ENCODE measurements at places on chromosomes 6 and 20.

DNA sequence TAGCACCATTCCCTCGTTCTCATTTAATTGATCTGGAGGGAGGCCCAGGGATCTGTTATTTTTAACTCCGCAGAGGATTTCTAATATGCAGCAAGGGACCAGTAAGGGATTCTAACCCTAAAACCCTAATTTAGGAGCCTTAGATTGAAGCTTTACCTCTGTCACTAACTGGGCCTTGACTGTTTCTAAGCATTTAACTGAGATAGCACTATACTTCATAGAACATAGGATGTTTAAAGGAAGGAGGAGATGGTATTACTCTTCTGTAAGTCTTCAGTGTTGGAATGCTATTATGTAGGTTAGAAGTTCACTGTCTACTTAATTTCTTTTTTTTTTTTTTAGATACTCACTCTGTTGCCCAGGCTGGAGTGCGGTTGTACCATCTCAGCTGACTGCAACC lies 242.5 kb downstream of the ZFAND3 start:
- no peak for DNase-seq

- no peak for DNase-seq
Measured at GRCh38 chr6:19803331-19804204, 33.6 kb upstream of the ID4 start.

DNA sequence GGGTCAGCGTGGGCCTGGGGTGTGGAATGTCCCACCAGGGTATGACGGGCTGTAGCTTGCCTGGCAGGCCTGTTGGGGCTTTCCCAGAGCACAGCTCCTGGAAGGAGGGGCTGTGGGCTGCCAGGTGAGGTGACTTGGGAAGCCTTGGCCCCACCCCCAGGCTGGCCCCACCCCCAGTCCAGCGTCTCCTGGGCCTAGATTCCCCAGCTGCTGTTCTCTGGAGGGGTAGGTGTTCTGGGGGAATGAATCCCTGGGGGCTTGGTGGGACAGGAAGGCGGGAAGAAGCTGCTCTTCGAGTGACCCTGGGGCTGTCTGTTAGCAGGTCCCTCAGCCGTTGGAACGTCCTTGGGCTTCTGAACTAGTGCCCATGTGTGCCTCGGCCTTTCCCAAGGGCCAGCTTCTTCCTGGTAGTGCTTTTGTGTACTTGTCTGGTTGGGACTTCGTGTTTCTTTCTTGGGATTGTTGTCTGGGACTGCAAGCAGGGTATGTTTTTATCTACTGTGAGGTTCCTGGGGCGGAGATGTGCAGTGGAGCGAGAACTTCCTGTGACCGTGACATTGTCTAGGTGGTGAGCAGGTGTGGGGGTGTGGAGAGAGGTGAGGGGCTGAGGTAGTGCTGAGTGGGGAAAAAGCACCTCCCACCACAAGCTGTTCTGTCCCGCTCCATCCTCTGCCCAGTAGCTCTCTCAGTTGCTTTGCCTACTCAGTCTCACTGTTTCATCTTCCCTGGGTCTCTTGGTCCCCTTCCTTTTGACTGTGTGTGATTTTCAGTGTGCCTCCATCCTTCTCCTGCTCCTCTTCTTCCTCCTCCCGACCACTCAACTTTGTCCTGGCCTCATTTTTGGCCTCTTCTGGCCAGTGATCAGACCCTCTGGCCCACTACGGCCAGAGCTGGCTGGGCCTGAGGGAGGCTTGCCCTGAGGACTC lies 1.3 kb upstream of the DDR1 start:
- DNase-seq, result no peak

GRCh38 chr20:38377039-38377685 lies 30.9 kb downstream of the LBP start:
- DNase-seq, result no peak

DNA sequence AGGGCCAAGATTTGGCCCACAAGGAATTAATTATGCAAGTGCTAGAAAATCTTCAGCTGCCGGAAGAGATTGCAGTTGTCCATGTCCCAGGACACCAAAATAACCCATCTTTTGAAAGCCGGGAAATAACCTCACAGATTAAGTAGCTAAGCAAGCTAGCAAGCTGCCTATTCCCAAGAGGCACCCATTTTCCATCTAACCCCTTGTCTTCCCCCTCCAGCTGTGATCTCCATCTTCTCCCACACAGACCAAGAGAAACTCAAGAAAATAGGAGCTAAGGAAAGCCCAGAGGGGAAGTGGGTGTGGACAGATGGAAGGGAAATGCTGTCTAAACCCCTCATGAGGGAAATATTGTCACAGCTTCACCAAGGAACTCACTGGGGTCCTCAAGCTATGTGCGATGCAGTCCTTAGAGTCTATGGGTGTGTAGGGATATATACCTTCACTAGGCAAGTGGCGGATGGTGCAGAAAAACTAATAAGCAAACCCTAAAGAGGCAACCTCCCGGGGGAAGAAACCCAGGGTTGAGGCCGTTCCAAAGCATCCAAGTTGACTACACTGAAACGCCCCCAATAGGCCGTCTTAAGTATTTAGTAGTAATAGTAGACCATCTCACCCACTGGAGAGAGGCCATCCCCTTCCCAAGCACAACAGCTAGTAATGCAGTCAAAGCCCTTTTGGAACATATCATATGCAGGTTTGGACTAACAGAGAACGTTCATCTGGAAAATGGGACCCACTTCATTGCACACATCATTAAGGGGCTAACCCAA lies 64.3 kb upstream of the PRSS16 start:
- DNase-seq, result no peak

DNA sequence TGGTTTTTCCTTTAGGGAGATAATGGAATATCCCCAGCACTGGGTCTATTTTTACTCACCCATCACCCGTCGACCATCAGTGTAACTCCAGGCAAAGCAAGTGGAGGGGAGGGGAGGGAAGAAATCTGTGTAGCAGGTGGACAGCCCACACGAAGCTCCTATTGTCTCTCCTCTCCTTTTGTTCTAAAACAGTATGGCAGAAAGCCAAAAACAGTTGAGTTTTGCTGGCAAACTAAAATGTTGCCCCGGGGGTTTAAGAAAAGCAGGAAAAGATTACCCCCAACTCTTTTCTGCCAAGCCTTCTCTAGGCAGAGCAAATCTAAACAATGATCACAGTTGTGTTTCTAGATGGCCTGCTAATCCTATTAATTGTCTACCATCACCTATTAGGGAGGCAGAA lies 89.7 kb downstream of the PREP start:
- no peak for DNase-seq

GRCh38 chr6:8079126-8079525 lies 14.9 kb upstream of the BLOC1S5 start:
- no peak for DNase-seq

- no peak for DNase-seq
Measured at GRCh38 chr20:20079102-20079784, 26.9 kb downstream of the CFAP61 start.

DNA sequence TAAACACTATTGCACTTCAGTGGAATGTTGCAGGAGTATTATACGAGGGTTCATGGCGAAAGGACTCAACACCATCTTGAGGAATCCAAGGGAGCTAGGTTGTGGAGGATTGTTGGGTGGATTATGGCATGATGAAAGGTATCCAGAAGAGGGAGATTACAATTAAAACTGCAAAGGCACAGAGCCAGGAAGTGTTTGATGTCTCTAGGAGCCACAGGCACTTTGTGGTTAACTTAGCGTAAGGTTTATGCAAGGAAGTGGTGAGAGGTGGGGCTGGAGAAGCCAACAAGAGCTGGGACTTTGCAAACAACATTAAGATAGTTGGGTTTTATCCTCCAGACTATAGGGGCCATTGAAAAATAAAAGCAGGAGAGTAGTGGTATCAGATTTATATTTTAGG lies 86.6 kb upstream of the TPD52L1 start:
- no peak for DNase-seq

- DNase-seq, result no peak
Measured at GRCh38 chr6:43970068-43970912, 157.0 kb downstream of the MRPL14 start.

GRCh38 chr6:114343782-114344144 lies 940 bp upstream of the HS3ST5 start:
- DNase-seq, result no peak

DNA sequence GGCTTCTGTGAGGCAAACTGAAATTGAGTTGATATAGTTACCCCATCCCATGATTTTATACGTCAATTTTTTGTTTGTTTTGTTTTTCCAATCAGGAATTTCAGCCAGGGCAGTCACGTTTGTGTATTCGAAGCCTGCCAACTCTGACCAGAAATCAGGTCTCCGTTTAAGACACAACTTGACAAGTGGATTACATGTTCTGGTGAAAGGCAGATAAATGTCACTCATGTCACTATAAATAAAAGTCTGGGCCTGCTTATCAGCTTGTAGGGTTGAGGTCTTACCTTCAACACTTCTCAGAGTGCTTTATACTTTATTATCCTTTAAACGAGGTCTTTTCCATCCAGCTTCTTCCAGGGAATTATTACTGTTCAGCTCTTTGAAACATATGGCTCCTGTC lies 8.4 kb upstream of the XRN2 start:
- DNase-seq, result no peak

GRCh38 chr6:147223736-147224135 lies 19.5 kb downstream of the STXBP5 start:
- DNase-seq, result no peak

DNA sequence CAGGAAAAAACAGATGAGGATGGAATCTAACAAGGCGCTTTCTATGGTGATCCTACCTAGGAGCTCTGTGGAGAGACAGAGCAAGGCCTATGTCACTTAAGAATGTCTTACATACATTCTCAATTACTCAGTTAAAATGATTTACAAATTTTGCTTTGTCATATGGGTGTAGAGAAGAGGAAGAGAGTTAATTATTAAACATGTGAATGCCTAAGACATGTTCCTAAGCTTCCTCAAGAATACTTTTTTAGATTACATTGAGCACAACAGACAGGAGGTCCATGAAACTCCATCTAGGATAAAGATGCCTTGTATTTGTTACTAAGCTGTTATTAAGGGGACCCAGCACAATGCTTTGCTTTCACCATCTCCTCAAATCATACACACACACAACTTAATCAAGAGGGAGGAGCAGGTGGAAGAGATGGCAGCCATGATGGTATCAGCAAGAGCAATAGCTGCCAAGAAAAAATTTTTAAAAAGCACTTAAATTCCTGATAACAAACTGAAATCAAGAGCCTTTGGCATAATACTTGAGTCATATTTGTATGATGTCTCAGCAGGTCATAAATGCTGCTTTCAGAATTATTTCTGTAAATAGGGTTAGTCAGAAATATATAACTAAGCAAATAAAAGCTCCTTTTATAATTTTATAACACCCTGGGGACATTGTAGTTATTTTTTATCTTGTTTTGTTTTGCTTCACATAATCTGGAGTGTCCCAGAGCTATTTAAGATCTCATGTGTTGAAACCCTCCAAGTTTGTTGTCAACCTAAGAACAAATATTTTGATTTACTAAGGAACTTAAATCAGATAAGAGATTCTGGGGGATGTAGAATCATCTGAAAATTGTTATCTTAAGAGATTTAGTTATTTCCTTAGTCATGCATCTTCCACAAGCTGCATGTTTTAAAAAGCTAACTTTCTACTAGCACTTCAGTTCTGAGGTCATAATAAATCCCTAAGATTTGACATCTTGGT lies 70.0 kb upstream of the CD2AP start:
- DNase-seq, result no peak

DNA sequence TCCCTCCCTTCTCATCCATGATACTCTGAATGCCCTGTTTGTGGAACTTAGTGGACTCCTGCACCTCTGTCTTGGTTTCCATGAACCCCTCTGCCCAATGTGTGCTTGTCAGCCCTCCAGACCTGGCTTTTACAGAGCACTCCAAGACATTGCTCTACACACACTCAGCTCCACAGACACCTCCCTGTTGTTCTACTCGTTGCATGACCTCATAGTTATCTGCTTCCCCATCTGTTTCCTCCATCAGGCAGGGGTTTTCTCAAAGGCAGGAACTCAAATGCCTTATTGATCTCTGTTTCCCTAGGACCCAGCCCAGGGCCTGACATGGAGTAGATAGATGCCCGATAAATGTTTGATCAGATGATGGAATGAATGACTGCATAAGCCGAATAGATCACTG lies 13.3 kb downstream of the PLCG1 start:
- DNase-seq, result no peak

- no peak for DNase-seq
Measured at GRCh38 chr6:87237804-87238203, 82.4 kb downstream of the ZNF292 start.

- DNase-seq, result no peak
Measured at GRCh38 chr6:168835991-168836390, 395.0 kb downstream of the SMOC2 start.

DNA sequence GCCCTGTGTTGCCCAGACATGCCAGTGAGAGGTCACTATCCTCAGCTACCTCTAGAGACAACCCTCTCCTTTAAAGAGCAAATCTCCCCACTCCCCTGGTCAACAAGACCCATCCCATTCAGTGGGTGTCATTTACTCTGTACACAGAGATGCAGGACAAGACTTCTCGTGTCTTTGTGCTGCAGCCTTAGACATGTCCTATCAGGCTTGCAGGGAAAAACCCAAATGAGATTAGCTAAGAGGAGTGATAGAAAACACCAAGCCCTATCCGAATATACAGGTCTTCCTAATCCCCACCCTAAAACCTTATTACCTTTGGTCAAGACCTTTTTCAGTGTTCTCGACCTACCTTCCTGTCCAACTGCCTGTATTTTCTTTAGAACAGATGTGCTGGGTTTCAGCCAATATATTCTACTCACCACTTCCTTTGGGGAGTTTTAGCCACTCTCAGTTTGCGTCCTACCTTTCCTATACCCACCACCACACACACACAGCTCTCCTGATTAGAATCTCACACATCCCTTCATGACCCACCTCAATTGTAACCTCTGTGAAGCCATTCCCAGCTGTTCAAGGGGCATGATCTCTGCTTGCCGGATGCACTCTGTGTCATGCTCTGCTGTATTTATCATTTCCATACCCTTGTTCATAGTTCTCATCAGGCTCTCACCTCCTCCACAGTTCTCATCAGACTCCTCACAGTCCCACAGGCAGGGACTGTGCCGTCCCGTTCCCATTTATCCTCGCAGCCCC lies 39.7 kb downstream of the TRAM2 start:
- DNase-seq, result no peak

GRCh38 chr6:50826037-50826761 lies 7.5 kb downstream of the TFAP2B start:
- no peak for DNase-seq

GRCh38 chr6:14804001-14804784 lies 441.7 kb upstream of the JARID2 start:
- DNase-seq, result no peak

DNA sequence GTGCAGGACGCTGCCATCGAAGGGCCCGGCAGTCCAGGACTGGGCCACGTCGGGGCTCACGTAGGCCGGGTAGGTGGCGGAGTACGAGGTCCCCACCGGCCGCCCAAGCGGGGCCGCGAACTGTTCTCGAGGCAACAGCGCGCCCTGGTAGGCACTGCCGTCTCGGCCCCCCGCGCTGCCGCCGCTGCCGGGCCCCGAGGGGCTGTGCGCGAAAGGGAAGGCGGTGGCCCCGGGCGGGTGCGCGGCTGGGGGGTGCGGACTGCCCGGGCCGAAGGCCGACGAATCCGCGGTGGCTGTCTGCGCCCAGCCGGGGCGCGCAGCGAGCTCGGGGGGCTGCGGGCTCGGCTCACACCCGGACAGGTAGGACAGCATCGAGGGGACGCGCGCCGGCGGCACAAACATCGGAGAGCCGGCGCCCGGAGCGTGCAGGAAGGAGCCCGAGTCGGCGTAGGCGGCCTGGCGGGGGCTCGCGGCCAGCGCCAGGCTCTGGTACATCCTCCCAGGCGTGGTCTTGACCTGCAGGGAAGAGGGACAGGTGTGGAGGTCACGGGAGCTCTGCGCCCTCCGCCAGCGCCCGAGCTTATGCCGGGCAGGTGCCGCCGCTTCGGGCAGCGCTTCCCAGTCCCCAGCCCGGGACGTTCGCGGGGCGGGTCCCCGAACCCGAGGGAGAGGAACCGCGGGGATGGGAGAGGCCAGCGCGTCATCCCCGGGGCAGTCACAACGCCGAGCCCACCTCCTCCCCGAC lies 596 bp downstream of the GATA5 start:
- DNase-seq, result no peak

GRCh38 chr20:10626896-10627295 lies 46.9 kb downstream of the JAG1 start:
- no peak for DNase-seq
